ENCODE measurements at places on chromosomes 12 and 14.

- no peak for DNase-seq
Observed at GRCh38 chr14:50791201-50791600, 39.8 kb downstream of the NIN start.

- no peak for DNase-seq
Observed at GRCh38 chr14:76432827-76433752, 57.2 kb downstream of the ESRRB start.

GRCh38 chr12:28799348-28799747, 349.7 kb upstream of the FAR2 start:
- no peak for DNase-seq

- no peak for DNase-seq
Observed at GRCh38 chr12:131368668-131369071, 342.2 kb upstream of the SFSWAP start.

GRCh38 chr12:88472775-88473174, 107.5 kb downstream of the KITLG start:
- no peak for DNase-seq

DNA sequence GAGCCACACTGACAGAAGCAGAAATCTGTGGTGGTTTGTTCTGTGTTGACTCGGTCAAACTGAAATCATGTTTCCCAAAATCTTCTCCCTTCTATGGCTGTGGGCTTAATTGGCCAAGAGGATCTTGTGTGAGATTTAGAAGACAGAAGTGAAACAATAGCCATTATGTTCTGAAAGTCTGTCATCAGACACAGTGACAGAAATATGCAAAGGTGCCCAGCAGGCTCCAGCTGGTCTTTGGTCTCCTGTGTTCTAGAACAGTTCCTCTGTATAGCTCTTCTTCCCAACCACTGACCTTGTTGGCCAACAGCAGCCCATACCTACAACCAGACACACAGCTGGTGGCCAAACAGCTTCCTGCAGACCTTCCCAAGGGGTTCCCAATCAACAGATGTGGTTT, 25.0 kb upstream of the COCH start:
- DNase-seq: no peak

- DNase-seq: no peak
Observed at GRCh38 chr12:127245009-127245408, 1022.0 kb upstream of the TMEM132C start.

DNA sequence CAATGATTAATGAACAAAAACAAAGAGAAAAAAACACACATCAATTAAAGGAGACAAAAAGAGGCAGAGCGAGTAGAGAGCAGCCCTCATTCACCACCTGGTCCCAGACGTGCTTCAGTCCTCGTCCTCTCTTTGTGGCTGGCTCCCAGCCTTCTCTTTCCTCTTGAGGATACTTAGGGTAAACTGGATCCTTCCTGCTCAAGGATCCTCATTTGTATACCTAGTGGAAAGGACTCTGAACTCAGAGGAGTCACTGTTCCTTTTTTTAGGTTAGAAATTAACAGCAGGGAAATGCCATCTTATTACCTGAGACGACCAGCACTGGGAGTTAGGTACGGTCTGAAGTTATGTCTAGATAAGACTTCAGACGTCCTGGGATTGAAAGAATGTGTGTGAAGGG, 9.7 kb downstream of the MLEC start:
- DNase-seq: no peak

- DNase-seq: peak; percentile 27
Observed at GRCh38 chr12:105358789-105359188, 28.3 kb downstream of the C12orf75 start.

DNA sequence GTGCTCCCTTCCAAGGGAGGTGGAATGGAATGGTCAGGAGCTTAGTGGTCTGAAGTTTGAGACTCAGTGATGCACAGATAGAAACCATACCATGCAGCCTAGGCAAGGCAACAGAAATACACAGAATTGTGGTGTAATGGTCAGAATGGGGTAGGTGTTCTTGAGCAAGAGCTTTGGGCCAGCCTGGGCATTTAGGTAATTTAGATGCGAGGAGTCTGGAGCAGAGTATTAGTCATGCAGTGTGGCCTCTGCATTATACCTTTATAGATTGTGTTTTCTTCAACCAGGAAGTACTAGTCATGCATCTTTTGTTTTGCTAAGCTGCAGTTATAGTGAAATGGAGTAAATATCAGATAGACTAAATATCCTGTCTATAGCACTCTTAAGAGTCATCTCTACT, 118.3 kb downstream of the DAAM1 start:
- no peak for DNase-seq

DNA sequence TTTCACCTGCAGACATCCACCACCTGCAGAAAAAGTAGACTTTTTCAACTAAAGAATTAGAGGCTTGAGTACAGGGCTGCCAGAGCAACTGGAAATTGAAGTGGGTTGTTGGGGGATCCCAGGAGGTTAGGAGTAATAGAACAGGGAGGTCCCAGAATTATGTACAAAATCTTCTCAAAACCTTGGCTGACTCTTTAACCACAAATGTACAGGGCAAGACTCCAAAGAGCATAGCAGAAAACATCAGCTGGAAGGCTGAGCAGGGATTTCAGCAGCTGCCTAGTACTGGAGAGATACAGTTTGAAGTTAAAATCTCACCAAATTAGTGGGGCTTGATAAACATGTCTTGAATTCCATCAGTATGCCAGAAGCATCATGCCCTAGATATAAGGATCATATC, 191.6 kb downstream of the CRADD start:
- DNase-seq: no peak

GRCh38 chr14:68705741-68706283, 87.1 kb downstream of the ZFP36L1 start:
- DNase-seq: no peak

- no peak for DNase-seq
Observed at GRCh38 chr12:39752482-39753137, 133.0 kb upstream of the ABCD2 start.

DNA sequence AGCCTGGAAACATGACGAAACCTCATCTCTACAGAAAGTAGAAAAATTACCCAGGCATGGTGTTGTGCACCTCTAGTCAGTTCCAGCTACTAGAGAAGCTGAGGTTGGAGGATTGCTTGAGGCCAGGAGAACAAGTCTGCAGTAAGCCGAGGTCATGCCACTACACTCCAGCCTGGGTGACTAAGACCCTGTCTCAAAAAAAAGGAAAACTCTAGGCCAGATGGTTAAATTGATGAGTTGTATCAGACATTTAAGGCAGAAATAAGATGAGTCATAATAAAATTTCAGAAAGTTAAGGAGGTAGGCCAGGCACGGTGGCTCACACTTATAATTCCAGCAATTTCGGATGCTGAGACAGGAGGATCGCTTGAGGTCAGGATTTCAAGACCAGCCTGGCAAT, 10.7 kb downstream of the EIF2S1 start:
- DNase-seq: no peak

- no peak for DNase-seq
Observed at GRCh38 chr14:100438678-100439592, 115.8 kb downstream of the SLC25A47 start.

DNA sequence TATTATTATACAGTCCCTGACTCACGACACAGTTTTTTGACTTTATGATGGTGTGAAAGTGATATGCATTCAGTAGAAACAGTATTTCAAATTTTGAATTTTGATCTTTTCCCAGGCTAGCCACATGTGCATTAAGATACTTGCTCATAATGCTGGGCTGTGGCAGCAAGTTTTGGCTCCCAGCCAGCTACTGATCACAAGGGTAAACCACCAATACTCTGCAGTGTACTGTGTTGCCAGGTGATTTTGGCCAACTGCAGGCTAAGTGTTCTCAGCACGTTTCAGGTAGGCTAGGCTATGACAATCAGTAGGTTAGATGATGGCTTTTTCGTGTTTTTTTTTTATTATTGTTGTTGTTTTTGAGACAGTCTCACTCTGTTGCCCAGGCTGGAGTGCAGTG, 69.4 kb upstream of the ACTN1 start:
- DNase-seq: no peak

DNA sequence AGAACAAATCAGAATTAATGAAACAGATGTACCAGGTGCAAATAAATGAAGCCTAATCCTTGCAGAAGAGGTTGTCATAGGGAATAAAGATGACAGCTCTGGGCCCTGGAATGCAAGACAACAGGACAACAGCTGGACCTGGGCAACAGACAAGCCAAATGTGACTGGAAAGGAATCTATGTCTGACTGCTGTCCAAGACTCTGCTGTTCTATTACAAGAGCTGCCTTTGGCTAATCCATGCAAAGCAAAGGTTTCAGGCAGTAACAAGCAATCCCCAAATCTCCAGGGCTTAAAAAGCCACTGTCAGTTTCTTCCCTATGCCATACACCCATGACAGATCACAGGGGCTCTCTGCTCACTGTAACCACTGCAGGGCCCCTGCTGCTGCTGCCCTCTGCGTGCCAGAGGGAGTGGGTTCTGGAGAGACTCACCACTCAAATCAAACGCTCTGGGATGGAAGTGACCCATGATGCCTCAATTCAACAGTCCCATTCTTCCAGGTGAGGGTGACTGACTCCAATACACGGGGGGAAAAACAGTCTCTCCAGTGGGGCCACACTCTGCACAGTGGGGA, 218.9 kb upstream of the SFSWAP start:
- no peak for DNase-seq

DNA sequence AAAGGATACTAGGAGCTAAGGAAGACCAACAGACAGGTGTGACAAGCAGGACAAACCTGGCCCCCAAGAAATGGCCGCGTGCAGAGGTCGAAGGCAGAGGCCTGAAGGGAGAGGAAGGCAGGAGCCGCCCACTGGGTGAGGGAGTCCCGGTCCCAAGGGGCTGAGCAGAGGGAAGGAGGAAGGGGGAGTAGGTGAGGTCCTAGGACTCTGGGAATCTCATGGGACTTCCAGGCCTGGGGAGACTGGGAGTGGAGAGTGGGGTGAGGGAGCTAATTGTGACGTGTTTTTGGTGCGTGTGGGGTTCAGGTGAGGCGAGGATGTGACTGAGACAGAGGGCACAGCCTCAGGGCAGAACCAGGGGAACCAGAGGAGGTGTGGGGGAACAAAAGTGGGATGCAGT, 11.7 kb upstream of the FLVCR2 start:
- DNase-seq: no peak

DNA sequence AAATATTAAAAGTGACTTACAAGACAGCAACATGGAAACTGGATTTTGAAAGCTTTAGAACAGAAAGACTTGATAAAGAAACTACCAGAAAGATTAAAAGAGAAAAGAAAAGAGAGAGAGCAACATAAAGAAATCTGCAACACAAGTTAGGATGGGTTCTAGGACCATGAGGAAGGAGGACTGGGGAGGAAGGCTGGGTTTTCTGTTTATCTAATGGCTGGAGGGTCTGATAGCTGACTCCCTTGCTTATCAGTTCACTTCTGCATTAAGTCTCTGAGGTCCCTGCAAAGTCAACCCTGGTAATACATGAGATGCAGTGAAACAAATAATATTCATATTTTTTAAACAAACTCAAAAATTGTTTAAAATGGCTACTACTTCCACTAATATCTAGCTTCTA, 90.1 kb downstream of the RPAP3 start:
- no peak for DNase-seq

DNA sequence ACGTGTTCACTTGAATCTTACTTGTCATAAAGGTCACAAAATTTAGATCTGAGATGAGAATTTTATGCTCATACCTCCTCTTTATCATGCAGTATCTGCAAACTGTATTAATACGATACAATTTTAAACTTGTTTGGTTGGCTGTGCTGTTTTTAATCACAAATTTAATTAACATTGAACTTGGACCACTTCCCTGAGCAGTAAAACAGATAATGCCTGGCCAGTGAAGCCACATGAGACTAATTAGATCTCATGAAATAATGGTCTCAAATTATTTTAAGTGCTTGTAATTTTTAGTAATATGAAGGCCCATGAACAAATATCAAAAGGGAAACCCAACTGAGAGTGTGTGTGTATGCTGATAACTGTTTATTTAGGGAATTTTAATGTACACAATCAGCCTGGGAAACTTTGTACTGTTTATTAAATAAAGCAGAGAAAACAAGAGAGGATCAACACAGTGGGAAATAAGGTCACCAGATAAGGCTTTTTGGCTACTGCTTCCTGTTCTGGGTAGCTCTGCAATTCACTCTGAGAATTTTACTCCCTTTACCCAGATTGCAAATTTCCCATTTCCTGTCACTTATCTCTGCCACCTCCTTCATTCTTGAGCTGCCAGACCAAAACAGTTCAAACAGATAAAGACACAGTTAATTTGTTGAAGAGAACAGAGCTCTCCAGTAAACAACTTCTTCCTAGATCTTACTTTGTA, 61.6 kb upstream of the GNPNAT1 start:
- DNase-seq: no peak

- no peak for DNase-seq
Observed at GRCh38 chr14:100304825-100305323, 1.4 kb downstream of the SLC25A29 start.

- DNase-seq: peak; percentile 49
Observed at GRCh38 chr12:47397664-47398281, 308.1 kb downstream of the RPAP3 start.

- DNase-seq: peak; percentile 67
Observed at GRCh38 chr12:53743266-53744129, 8.3 kb downstream of the CISTR start.

DNA sequence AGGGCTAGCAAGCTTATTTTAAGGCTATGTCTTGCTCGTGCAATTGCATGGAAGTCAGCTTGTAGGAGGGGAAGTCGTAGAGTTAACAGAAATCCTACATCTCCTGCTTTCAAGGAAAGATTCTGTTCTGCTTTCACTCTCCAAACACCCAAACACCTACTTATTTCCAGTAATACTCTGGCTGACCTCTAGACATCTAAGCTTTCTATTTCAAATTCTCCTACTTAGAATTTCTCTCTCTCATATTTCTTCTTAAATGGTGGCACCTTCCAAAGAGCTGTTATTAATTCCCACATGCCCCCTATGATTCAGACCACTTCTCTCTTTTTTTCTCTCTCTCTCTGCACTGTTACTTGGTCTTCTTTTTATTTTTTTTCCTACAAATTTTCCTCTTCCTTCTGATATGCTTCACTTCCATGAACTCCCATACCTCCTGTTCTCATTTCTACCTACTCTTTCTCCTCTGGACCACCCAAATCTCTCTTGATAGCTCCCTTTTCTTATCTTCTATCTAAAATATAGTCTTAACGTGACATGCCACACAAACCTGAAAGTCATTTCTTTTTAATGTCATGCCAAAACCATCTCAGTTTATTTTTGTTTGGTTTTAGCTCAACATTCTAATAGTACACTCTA, 90.8 kb downstream of the RPS6KA5 start:
- no peak for DNase-seq

DNA sequence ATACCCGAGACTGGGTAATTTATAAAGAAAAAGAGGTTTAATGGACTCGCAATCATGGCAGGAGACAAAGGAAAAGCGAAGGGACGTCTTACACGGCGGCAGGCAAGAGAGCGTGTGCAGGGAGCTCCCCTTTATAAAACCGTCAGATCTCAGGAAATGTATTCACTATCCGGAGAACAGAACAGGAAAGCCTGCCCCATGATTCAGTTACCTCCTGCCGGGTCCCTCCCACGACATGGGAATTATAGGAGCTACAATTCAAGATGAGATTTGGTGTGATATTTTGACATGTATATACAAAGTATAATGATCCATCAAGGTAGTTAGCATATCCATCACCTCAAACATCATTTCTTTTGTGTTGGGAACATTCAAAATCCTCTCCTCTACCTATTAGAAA, 2.3 kb upstream of the CDCA4 start:
- no peak for DNase-seq
